ENCODE measurements at places on chromosomes 2 and 18.

GRCh38 chr2:136422512-136422911, 304.6 kb upstream of the CXCR4 start:
- DNase-seq, result no peak

GRCh38 chr2:10253596-10254372, 48.9 kb upstream of the HPCAL1 start:
- no peak for DNase-seq

DNA sequence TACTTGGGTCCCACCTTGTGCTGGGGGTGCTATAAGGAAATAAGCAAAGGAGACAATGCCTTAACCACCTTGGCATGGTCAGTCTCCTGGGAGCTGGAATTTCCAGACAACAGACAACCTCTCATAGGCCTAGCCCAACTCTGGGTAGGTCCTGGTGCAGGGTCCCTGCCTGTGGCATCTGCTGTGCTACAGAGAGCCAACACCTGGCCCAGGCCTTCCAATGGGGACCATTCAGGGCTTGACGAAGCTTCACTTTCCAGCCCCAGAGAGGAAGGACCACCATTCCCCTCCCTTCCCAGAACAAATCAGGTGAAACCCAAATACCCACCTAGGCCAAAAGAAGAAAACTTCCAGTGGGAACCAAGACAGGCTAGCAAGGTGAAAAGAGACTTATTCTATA, 82.8 kb downstream of the SMAD7 start:
- no peak for DNase-seq

DNA sequence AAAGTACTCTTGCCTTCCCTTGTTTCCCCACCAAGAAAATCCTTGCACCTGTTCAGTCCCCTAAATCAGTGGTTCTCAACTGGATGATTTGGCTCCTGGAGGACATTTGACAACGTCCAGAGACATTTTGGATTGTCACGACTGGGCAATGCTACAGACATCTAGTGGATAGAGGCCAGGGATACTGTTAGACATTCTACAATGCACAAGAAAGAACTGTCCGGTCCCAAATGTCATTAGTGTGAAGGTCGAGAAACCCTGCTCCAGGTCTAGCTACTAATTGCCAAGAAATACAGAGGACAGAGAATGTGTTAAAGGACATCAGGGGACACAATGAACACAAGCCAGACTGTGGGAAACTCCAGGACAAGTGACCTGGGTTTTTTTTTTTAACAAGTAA, 60.0 kb downstream of the LRP2 start:
- no peak for DNase-seq

GRCh38 chr2:172865422-172865821, 129.8 kb downstream of the RAPGEF4 start:
- DNase-seq, result no peak

DNA sequence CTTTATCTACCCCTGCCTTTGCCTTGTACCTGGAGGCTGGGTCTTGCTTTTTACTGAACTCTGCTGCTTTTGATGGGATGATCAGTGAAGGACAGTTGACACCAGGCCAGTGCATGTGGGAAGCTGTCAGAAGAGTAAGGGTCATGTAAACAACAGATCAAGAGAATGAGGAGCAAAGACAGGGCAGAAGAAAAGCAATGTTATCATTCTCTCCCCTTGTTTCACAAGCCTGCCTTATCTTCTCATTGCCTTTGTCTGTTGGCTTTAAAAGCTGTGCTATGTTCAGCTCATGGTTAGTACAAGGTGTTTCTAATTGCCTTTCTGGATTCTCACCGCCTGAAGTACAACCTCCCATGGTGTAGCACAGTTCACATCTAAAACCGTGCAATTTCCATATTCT, 27.6 kb downstream of the LYPD1 start:
- no peak for DNase-seq

GRCh38 chr2:58350484-58350883, 109.4 kb upstream of the FANCL start:
- DNase-seq, result no peak

DNA sequence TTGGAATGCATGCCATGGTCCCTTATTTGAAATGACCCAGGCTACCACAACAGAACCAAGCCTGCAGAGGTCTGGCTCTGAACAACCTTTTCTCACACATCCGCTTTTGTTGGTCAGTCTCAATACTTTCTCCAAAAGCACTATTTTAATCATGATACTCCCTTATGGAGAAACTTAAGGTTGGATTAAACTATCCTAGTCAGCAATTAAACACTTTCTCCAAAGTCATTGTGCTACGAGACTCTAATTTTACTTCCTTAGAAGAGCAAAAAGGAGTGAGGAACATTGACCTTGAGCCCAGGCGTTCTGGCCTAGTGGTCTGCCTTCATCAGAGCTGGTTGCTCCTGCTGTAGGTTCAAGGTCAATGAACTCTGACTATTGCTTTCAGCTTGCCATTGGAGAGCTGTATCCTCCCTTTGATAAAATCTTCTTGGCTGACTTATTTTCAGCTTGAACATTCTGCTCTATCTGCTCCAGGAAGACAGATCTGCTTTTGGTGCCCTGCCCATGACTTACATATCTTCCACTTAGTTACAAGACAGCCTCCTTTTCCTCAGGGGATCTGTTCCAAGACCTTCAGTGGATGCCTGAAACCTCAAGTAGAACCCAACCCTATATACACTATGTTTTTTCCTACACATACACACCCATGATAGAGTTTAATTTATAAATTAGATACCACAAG, 91.2 kb downstream of the NCKAP5 start:
- no peak for DNase-seq

DNA sequence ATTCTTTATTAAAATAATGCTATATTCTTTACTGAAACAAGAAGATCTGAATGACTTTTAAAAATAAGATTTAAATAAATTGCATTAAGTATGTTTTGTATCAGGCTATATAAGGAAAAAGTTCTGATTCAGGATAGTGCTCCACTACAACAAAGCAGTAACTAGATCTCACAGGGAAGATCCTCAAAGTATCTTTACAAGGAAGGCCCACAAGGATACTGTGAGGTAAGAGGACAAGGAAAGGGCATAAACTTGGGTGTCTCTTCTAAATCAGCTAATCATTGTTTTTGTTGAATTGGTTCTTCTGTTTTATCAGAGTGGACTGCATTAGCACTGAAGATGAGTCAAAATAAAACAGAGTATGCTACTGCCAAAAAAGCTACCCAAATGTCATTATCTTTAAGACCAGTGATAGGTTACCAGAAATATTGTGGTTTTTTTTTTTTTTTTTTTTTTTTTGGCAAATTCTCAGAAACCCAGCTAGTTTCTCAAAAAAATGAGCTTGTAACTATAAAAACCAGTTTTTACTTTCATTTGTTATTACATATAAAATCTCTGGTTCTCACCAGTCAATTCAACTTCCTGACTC, 160.9 kb downstream of the BAZ2B start:
- DNase-seq, result no peak

DNA sequence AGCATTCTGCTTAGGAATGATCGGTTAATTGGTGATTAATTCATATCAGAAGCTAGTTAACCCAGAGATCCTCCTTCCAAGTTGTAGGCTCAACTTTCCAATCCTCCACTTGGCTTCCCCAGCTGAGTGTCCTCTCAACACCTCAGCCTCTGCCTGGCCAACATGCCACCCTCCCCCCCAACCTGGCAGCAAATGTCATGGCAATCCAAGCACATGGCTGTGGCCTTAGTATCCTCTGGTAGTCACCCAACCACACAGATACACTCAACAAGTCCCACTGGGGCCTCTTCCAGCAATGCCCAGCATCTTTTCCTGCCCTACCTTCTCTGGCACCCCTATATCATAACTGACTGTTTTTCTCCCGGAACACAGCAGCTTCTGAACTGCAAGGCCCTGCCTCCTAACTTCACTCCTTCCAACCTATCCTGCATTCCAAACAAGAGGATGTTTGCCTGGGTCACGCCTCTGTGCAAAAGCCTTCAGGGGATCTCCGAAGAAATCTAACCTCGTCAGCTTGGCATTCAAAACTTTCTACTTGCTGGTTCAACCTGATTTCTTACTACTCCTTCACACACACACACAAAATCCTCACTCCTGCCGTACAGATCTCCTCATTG, 195.0 kb downstream of the CYP26B1 start:
- DNase-seq, result no peak

DNA sequence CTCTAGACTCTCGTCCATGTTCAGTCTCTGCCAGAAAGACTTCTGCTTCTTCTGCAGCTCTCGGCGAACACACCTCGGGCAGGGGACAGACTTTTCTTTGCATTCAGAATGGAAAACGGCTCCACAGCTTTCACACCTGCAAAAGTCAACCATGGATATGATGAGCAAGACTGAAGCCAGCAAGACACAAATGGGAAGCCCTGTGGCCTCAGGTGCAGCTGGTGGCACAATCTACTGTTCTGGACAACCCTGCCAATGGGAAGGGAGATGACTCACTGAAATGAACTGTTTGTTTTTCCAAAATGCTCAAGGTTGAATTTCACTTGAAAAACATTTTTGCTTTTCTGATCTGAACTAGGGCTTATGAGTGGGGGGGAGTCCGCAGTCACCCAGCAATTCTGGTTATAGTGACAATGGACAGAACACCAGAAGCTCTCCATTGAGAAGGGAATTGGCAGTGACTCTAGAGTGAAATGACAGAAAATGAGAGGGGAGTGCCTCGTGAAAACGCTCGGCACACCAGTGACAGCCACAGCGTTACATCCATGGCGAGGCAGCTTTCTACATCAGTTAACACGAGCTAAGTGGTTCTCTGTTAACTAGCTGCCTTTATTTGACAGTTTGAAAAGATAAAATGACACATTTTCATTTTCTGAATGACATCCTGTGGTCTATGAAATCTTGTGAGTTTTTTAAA, 58.8 kb upstream of the FZD5 start:
- DNase-seq, result no peak

- DNase-seq, result peak; percentile 72
Observed at GRCh38 chr2:101253013-101253702, 472 bp downstream of the CNOT11 start.

DNA sequence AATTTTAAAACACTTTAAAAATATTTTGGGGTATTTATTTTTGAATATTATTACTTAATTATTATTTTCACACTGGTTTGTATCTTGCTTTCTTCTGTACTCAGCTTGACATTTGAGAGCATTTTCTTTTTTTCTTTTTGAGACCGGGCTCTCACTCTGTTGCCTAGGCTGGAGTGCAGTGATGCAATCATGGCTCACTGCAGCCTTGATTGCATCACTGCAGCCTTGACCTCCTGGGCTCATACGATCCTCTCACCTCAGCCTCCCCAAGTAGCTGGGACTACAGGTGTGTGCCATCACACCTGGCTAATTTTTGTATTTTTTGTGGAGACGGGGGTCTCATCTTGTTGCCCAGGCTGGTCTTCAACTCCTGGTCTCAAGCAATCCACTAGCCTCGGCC, 79.9 kb upstream of the DLX2 start:
- DNase-seq, result no peak

- no peak for DNase-seq
Observed at GRCh38 chr18:24475926-24476589, 15.6 kb downstream of the HRH4 start.

DNA sequence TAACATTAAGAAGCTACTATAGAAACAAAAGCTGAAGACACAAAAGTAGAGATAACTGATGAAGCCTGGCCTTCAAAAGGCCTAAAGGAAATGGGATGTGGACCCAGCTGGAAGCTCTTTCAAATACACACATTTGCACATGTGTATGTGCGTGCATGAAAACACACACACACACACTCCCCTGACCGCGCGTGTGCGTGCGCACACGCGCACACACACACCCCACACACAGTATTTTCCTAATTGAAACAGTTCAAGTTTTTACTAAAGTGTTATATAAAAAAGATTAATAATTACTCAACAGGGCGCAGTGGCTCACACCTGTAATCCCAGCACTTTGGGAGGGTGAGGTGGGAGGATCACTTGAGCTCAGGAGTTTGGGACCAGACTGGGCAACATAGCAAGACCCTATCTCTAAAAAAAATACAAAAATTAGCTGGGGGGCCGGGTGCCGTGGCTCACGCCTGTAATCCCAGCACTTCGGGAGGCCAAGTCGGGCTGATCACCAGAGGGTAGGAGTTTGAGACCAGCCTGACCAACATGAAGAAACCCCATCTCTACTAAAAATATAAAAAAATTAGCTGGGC, 111.5 kb downstream of the PLEKHM3 start:
- no peak for DNase-seq

DNA sequence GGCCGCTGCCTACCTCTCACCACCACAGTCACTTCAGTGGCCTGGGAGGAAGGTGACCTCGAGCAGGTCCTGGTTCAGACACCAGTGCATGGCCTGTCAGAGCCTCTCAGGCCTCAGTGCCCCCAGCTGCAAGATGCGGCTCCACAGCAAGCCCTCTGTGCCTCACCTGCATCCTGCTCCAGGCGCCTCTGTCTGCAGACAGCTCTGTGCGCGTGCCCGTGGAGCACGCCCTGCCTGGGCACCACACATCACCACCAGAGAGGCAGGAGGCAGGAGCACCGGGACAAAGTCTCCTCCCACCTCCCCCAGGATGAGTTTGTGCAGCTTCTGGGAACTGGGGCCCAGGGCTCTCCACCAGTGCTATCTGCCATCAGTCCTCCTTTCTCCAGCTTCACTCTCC, 98.7 kb downstream of the TFCP2L1 start:
- no peak for DNase-seq

DNA sequence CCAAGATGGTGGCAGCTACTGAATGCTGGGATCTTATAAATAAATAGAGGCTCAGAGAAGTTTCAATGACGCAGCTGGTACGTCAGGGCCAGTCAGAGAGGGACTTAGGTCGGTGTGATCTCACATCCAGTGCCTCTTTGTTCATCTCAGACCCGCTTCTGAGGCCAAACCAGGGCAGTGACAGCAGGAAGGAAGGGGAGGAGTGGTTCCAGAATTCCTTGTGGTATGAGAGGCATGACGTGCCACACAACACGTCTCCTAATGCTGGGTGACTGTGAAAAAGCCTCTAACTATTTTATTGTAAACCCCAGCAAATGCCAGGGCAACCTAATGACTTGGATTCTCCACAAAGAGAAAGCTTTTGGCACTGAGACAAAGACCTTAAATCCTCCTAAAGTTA, 423.3 kb downstream of the LPIN1 start:
- DNase-seq, result peak; percentile 12

DNA sequence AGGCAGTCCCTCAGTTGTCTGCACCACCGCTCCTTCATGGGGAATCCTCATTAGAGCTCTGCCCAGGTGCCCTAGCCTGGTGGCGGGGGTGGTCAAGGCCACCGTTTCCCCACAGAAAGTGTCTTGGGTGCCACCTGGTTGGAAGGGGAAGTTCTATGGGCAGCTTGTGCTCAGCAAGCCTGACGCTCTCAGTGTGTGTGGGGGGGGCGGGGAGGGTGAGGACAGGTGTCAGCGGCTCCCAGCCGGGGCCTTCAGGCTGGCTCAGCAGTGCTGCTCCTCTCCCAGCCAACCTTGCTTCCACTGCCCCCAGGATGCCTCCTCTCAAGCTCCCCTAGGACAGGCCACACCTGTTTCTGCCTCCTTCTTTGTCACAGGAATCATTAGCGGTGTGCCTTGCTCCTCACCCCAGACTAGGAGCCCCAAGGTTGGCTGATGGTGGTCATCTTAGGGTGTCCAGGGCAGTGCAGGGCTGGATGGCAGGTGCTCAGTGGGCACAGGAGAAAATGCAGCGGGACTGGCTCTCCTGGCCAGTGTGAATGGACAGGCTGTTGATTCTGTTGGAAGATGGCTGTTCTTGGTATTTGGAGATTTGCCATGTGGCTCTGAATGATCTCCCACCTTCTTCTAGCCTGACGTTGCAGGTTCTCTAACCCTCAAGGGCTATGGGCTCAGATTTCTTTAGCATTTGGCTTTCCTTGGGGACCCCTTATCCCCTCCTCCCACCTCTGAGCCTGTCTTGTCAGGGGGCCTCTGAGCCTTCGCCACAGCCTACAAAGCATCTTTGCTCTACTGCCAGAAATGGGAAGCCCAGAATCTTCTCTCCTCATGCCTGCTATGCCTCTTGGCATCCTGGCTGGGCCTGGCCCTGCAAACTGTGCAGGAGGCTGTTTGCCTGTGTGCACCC, 185.8 kb upstream of the HS6ST1 start:
- DNase-seq, result no peak
